ELF-1 (cell line): ENCODE measurements at places on chromosomes 1 and 21.
A peak's percentile ranks its signal among the peaks of the same experiment; 100 is the strongest.

- DNase-seq, result no peak
Observed at GRCh38 chr1:43451157-43451591, 2.6 kb downstream of the HYI start.

GRCh38 chr1:6100861-6101783 lies 55.4 kb downstream of the KCNAB2 start:
- no peak for DNase-seq

- DNase-seq, result peak; percentile 2
Observed at GRCh38 chr21:28018741-28019669, 973.7 kb downstream of the LTN1 start.

- DNase-seq, result no peak
Observed at GRCh38 chr1:67193704-67194103, 27.4 kb downstream of the IL23R start.

- DNase-seq, result no peak
Observed at GRCh38 chr1:33267468-33268205, 11.3 kb downstream of the ZNF362 start.

- DNase-seq, result no peak
Observed at GRCh38 chr21:36194024-36194423, 37.4 kb downstream of the DOP1B start.

GRCh38 chr1:11345971-11346715 lies 73.1 kb downstream of the UBIAD1 start:
- DNase-seq, result no peak

- DNase-seq, result peak; percentile 23
Observed at GRCh38 chr1:156624814-156625435, 5.7 kb downstream of the HAPLN2 start.

GRCh38 chr1:58431901-58432620 lies 114.5 kb downstream of the OMA1 start:
- DNase-seq, result no peak

- peak; percentile 93 for DNase-seq
Observed at GRCh38 chr1:150979092-150980056, 2.7 kb upstream of the ANXA9 start.

- DNase-seq, result peak; percentile 70
Observed at GRCh38 chr1:147669469-147670318, 630 bp downstream of the ACP6 start.

DNA sequence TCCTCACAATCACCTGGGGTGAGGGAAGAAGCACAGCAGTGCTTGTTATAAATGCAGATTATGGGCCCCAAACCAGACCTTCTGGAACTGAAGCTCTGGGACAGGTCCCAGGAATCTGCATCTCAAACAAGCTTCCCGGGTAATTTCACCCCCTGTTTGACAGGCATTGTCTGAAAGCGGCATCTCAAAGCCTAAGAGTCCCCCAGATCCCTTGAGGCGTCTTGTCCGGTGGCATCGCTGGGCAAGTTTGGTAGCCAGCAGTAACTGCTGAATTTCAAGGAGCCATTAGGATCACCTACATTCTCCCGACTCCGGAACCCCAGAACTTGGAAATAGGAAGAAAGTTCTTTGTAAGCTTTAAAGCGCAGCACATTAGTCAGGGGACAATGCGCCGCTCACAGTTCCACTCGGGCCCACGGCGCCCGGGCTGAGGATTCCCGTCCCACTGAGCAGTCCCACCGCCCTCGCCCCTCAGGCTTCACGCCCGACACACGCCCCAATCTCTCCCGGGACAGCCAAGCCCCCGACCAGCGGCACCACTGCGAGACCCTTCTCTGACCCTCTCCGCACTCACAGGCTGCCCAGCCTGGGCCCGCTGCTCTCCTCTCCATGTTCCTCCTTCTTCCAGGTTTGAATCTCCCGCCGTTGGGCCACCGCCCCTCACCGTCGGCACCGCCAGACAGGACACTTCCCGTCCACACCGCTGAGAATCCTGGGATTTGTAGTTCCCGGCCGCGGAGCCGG lies at the start of gene IQGAP3:
TSS of gene IQGAP3 (minus strand) at position 647 of the 744 bp plus-strand sequence. CDS start at position 611, 36 bp downstream.
- DNase-seq, result peak; percentile 87

- DNase-seq, result no peak
Observed at GRCh38 chr1:235831148-235831547, 35.6 kb downstream of the LYST start.

- DNase-seq, result no peak
Observed at GRCh38 chr1:106620521-106620954, 435.9 kb upstream of the PRMT6 start.

DNA sequence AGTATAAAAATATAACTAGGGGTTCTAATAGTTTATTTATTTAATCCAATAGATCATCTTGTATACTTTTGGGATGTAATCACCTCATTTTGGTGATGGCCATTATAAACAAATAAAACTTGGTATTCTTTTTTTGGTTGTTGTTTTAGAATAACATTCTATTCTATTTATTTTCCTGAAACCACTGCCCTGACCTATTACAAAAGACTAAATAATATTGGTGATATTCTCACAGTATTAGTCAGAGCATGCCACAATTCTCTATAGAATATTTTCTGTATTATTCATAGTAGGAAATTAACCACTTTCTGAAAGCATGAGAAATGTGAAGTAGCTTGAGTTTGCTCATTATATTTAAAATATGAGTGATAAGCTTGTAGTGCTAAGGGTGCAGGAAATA lies 54.1 kb upstream of the LRRC7 start:
- no peak for DNase-seq

- DNase-seq, result peak; percentile 48
Observed at GRCh38 chr1:2275796-2276536, 47.8 kb downstream of the SKI start.

GRCh38 chr21:43318841-43319781 lies 107.8 kb downstream of the SIK1 start:
- peak; percentile 53 for DNase-seq

DNA sequence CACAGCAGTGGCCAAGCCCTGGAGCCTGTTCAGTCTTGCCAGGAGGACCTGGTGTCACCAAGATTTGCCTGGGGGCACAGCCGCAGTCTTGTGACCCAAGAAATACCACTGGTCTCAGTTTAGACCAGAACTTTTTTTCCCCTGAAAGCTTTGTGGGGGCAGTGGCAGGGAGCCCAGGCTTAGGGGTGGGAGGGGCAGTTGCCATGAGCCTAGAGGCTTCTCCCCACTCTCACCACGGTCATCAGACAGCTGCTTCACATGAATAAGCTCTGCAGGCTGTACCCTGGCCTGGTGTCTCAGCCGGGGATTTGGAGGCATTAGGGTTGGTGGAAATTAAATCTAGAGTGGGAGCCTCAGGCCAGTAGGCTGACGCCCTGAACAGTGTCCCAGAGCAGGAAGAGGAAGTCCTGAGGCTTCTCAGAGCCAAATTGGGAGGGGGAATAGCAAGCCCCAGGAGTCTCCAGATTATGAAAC lies 73.7 kb downstream of the SLC16A1 start:
- no peak for DNase-seq

- no peak for DNase-seq
Observed at GRCh38 chr1:109402025-109402424, 4.3 kb upstream of the SORT1 start.

DNA sequence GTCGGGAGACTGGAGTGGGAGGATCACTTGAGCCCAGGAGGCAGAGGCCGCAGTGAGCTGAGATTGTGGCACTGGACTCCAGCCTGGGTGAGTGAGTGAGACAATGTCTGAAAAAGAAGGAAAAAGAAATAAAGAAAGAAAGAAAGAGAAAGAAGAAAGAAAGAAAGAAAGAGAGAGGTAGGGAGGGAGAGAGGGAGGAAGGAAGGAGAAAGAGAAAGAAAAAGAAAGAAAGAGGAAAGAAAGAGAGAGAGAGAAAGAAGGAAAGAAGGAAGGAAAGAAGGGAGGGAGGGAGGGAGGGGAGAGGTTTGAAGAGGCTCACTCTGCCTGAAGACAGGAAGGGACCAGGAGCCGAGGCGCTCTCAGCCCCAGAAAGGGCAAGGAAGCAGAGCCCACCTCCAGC lies 4.8 kb upstream of the TCP10L start:
- no peak for DNase-seq

DNA sequence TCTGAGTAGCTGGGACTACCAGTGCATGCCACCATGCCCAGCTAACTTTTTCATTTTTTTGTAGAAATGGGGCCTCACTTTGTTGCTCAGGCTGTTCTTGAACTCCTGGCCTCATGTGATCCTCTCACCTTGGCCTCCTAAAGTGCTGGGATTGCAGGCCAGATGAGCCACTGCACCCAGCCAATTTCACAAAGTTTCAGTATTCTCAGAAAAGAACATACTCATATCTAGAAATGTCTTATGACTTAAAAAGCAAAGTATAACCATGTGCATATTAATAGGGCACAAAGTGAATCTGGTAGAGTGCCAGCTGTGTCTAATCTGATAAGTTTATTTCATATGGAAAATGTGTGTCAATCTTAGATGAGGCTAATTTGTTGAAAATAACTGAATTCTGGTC lies 87.5 kb upstream of the CACYBP start:
- no peak for DNase-seq

DNA sequence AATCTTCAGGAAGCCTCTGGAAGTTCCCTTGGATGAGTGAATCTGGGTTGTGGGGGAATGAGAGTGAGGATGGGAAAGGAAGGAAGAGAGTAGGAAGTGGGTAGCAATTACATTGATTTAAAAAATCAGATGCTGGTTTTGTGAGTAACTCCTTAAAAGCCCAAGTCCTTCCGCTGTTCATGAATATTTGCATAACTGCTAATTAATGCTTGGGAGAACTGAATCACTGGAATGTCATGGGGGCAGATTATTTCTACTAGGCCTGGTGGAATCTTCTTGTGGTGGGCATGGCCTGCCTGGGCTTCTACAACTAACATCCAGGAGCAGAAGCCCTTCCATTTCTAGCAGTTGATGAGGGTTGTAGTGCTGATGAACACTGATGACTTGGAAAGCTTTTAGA lies 52.7 kb downstream of the FASLG start:
- DNase-seq, result no peak

DNA sequence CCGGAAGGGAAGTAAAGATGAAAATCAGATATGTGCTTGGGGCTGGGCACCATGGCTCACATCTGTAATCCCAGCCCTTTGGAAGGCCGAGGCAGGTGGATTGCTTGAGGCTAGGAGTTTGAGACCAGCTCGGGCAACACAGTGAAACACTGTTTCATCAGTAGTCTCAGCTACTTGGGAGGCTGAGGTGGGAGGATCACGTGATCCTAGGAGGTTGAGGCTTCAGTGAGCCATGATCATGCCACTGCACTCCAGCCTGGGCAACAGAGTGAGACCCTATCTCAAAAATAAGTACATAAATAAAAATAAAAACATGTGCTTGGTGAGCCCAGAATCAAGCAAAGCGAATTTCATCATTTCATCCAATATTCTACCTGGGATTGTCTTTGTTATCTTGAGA lies 23.3 kb upstream of the PCP4 start:
- DNase-seq, result no peak

- DNase-seq, result peak; percentile 75
Observed at GRCh38 chr1:119549719-119550132, 42.7 kb downstream of the HSD3B1 start.

DNA sequence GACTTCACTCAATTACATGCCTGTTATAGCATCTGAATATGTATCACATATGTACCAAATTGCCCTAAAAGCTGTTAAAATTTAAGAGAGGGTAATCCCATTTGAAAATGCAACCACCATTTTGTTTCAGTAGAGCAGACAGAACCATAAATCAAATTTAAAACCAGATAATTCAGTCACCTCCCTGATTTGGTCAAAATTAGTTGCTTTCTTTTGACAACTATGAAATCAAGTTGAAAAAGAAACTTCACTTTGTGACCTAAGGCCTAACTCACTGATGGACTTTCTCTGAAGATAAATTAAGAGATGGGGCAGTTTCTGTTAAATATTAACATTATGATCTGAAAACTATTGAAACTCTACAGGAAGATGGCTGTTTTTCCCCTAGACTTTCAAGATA lies 6.7 kb downstream of the GORAB start:
- no peak for DNase-seq

GRCh38 chr21:45768740-45769048 lies 125.2 kb downstream of the PCBP3 start:
- no peak for DNase-seq

GRCh38 chr1:87150143-87150542 lies 178.5 kb upstream of the LMO4 start:
- no peak for DNase-seq

- no peak for DNase-seq
Observed at GRCh38 chr1:201711811-201712210, 117.1 kb upstream of the IPO9 start.
